Glomerular endothelial cell (primary cell): ENCODE measurements at places on chromosomes 11 and 22. TPM values are rescaled to one million over a fixed set of nuclear protein-coding genes. Genes with fewer than 3 reads are reported as not detected.

GRCh38 chr11:102305352-102306047 lies 11.8 kb upstream of the BIRC3 start:
- DNase-seq = no peak

GRCh38 chr22:19228179-19228578 lies 49.6 kb upstream of the SLC25A1 start:
- no peak for DNase-seq

DNA sequence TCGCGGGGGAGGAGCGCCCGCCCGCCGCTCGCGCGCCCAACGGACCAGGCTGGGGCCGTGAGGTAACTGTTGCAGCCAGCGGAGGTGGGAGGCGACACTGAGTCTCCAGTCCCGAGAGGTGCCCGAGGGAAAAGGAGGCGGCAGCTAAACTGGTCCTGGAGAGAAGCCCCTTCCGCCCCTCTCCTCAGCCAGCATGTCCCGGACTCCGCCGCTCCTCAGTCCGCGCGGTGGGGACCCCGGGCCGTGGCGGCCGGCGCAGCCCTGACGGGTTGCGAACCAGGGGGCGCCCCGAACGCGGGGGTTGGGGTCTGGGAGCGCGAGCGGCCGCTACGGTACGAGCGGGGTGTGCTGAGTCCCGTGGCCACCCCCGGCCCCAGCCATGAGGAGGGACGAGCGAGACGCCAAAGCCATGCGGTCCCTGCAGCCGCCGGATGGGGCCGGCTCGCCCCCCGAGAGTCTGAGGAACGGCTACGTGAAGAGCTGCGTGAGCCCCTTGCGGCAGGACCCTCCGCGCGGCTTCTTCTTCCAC lies at the start of gene PDE3B:
Gene PDE3B, plus strand, starts transcription at position 108 of the 529 bp plus-strand sequence. Its CDS starts 272 bp downstream, at position 380.
- no peak for DNase-seq

DNA sequence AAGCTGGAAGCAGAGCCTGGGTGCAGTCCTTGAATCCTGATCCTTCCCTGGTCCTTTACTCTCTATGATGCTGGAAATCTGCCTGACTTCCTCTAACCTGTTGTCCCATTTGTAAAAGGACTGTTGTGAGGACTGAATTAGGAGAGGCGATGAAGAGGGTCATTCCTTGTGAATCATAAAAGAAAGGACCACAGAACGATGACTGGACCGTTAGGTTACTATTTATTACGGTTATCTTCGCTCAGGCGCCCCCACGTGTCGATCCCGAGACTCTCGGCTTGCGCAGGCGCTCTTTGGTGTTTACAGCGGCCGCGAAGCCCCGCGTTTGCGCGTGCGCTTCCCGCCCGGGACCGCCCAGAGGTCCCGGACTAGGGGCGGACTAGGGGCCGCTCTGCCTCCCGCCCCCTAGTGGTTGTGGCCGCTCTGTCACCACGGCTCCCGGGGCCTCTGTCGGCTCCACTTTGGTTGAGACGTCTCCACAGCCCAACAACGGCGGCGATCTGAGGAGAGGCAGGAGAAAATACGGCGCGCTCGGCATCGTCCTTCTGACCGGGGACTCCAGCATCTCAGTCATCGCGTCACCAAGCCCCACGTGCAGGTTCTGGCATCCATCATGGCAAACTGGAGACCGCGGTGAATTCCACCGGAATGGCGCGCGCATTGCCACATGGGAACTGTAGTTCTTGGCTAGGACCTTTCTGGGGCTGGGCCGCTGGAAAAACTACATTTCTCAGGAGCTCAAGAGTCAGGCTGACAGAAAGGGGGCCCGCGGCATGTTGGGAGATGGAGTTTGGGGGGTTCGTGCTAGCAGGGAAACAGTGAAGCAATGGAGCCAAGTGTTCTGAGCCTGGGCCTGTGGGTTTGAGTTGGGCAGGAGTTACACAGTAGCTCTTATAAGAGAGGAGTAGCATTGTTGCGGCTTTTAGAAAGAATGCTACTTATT lies at the start of gene STARD10:
Gene STARD10, minus strand, starts transcription at position 623 of the 943 bp plus-strand sequence. CDS start 12,866 bp downstream, outside the sequence.
- peak; percentile 78 for DNase-seq

RAB36 gene
- total RNA-seq = 3.5 and 7.8 TPM in 2 replicates

IL18 gene
- 0.35 and 2.6 TPM in 2 replicates for total RNA-seq

ISX gene
- not detected in 2 replicates for total RNA-seq
